ENCODE measurements at places on chromosomes 13 and 19.

DNA sequence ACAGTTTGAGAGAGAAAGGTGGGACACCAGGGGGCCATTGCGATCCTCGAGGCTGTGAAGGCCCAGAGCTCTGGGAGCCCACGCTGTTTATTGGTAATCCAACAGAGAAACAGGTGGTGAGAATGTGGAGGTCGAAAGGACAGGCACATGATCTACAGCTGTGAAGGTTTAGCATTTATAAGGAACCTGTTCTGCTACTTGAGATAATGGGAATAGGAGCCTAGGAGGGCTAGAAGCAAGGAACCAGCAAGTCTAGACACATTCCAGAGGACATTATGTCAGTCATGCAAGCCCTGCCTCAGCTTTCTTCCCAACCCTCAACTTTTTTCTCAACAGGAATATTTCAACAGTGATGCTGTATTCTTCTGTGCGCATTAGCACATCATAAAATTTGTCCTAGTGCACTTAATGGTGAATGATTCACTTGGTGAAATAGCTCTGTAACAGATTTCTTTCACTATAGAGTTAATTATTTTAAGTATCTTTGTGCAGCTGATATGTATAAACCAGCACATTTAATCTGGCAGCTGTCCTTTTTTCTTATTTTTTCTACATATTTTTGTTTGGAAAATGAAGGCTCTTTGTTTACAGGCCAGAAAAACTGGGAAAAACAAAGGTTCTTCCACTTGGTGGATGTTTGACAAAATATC lies 25.4 kb downstream of the ZNF90 start:
- no peak for DNase-seq

DNA sequence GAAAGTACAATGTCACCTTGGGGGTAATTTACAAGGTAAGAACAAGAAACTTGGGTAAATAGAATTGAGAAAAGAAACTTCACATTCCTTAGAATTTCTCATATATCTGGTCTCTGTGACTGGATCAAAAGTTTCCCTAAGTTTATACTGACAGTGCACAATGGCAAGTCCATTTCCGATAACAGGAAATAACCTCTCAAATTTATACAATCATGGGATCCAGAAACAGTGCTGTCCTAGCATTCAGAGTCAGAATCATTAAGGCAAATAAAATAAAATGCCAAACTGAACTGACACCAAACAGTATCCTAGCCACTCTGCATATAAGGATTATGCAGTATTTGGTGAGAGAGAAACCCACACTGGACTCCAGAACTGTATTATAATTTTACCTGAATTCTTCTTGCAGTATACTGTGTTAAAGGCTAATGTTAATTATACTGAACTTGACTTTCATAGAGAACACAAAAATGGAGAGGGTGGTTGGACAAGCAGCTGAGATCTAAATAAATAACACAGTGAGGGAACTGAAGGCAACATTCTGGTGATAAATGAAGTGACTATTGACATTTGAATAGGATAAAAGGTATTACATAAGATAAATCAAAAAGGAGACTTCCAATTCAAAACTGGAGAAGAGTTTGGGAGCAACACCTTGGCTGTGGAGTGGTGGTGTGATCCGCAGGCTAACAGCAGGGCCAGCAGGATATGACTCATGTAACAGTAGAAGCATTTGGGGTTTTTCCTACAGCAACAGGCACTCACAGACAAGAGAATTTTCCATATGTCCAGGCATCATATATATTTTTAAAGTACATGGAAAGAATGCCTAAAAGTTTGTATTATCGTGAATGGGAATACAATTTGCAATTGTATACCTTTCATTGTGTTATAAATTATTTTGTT lies 932.5 kb upstream of the MIR17HG start:
- peak; percentile 12 for DNase-seq

DNA sequence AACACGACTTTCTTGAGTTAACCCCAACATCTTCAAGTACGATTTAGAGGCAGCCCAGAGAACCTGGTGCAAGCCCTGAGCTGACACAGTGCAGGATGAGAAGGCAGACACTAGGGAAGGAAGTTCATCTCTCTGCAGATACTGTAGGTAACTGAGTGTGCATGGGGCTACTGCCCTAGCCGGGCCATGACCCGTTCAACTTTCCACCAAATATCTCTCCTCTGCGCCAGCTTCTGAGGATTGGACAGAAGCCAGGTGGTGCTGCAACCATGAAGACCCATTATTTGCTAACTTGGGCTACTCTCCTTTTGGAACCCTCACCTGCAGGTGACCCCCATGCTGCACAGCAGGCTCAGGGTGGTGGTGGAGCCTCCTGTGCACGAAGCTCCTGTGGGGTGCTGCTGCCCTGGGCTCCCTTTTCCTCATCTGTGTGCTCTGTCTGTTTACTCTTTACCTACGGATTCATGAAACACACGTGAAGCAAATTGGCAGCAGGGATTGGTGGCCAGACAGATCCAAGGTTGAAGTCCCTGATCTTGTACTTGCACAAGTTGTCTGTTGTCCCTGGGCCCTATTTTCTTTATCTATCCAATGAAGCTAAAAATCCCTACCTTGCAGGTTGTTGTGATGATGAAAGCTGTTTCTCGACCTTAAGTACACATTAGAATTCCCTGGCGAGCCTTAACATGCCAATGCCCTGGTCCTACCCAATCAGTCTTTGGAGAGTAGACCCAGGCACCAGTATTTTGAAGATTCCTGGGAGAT lies 227.8 kb downstream of the LACC1 start:
- no peak for DNase-seq

DNA sequence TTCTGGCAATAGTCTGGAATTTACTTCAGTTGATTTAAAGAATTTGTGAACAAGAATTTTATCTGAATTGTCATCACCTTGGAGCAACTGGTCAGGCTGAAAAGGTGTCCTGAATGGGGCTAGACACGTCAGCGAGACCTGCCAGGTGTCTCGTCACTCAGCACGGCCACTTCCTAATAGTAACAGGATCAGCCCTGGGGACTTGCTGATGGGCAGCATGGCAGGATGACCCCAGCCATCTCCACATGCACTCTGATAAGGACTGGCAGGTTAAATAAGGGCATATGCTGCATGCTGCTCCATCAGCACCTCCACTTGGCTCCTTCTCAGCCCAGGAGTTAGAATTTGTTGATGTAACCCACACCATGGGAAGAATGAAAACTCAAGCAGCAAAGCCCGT lies 224.2 kb downstream of the FOXO1 start:
- no peak for DNase-seq

DNA sequence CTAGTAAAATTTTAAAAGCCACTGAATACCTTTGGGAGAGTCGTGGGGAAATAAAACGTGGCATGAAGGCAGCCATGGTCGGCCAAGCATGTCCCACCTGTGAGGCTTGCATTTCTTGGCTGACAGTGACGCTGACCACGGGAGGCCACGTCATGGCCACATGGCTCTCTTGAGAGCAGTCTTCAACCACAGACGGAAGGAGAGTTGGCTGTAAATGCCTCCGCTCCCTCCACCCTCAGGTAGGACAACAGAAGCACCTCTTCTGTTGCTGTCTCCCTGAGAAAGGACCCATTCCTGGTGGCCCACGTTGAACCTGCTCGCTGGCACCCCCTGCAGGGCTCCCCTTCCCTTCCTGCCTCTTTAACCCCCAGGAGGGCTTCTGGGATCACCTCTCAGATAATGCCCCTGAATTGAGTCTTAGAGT lies 10.6 kb upstream of the LRRC25 start:
- peak; percentile 71 for DNase-seq

GRCh38 chr13:41085961-41086585 lies 24.8 kb downstream of the WBP4 start:
- DNase-seq: peak; percentile 33

- no peak for DNase-seq
Measured at GRCh38 chr13:106112191-106112590, 423.3 kb downstream of the EFNB2 start.

- DNase-seq: no peak
Measured at GRCh38 chr13:111020546-111020945, 94.6 kb upstream of the ARHGEF7 start.

DNA sequence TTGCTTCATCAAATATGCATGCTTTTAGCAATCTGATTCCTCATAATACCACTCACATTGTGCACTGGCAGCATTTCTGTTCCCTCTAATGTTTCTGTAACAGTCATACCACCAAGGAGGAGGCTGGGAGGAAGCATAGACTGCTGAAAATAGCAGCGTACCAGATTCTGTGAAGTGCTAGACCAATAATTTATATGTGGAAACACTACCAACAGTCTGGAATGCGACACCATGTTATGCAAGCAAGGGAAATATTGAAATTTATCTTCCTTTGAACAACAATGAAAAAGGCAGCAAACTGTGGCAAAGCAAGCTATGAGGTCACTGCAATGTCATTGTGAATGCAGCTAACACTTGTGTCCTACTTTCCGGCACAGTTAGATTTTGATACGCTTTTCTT lies 1388.0 kb downstream of the EFNB2 start:
- no peak for DNase-seq

DNA sequence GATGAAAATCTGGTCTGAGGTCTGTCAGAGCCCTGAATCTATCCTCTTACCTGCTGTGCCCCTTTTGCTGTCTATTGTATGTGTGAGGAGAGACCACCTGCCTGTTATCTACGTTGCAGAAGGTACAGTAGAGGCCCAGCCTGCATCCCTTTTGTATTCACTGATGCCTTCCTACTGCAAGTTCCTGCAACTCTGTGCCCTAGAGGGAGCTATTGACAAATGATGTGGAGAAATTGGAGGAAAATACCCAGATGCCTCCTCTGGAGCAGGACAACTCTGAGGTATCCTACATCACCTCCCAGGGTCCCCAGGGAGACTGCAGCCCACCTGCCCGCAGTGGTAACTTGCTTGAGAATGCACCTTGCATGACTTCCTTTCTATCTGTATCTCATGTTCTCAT lies 33.7 kb downstream of the SIAH3 start:
- DNase-seq: peak; percentile 42

DNA sequence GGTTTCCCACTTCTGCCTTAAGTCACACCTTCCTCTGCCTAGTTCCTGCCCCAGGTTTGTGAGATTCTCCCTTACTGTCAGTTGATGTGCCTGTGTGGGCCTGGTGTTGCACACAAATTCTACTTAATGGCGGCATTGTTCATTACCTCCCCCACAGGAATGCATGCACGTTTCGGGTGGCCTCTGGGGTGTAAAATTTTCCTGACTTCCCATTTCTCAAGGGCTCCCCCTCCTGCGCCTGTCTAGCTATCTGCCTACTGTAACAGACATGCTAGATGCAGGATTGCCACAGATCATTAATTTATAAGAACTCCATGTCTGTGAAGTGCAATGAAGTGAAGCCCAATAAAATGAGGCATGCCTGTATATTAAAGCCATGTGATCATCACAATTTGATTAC lies 1466.3 kb downstream of the PCDH9 start:
- no peak for DNase-seq

GRCh38 chr13:87128036-87128435 lies 543.1 kb upstream of the SLITRK5 start:
- DNase-seq: peak; percentile 43

DNA sequence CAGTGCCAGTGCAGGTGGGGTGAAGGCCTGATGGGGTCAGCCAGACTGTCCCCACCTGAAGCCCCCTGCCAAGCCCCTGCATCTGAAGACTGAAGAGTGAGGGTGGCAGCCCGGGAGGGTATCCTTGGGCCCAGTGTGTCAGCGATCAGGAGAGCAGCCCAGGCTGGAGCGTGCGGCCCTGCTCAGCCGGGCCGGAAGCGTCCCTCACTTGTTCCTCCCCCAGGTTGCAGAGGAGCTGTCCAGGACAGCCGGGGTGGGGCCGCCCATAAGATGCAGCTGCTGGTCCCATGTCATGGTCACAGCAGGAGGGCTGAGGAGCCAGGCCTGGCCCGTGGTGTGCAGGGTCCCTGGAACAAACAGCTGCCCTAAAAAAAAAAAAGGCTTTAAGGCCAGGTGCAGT lies 55.4 kb downstream of the KDM4B start:
- no peak for DNase-seq

DNA sequence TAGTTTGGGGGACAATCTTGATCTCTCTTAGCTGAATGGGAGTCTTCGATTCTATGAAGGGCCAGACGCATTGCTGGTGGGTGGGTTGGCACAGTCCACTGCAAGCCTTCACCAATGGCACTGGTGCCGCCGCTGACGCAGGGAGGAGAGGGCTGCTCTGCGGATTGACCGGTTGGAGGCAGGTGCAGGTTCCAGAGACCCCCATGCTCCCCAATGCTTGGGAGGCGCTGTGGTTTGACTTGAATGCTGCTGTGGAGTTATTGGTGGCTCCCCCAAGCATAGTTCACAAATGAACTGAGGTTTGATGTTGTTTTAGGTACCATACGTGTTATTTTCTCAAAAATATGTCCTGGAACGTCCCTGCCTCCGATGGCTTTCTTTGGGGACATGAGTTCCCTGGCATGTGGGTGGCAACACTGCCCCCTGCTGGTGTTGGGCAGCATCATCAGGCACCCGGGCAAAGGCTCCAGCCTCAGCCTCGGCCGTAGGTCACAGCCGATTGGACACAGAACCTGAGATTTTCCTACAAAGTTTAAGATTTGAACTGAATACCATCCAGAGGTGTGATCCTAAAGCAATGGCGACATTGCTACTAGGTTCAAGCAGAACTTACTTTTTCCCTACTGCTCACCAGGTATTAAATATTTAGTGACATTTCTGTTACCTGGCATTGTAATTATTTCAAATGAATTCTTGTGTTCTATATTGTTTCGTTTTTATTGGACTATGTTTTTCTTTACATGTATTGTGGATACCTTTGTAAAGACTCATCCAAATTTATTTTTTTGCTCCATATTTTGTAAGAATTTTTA lies 95.5 kb downstream of the ANKRD10 start:
- peak; percentile 82 for DNase-seq

- no peak for DNase-seq
Measured at GRCh38 chr13:92451060-92451459, 775.5 kb upstream of the GPC6 start.

- no peak for DNase-seq
Measured at GRCh38 chr13:104253063-104253680, 1187.0 kb upstream of the SLC10A2 start.

DNA sequence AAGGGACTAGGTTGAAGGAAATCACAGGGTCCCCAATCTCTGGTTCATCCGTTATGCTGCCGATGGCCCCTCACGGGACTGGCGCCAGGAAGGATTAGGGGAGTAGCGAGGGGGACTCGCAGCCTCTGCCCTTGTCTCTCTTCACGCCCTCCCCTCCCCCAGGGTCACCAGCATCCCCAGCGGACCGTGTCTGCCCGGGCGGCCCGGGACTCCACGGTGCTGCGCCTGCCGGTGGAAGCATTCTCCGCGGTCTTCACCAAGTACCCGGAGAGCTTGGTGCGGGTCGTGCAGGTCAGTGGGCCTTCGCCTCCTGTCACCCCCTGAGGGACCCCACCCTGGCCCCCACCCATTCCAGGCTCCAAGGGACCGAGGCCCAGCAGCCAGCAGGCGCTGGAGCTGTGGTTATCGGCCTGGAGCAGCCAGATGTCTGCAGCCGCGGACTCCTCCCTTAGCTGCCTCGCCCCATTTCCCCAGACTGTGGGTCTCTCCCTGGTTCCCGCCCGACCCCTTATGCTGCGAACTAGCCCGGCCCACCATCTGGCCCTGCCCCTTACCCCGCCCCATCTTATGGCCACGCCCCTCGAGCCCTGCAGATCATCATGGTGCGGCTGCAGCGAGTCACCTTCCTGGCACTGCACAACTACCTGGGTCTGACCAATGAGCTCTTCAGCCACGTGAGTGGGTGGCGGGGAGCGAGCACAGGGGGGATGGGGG lies 5.4 kb downstream of the PNPLA6 start:
- DNase-seq: peak; percentile 70
